Endothelial cell of umbilical vein (primary cell): ENCODE measurements at places on chromosomes 2 and 18. TPM values are rescaled to one million over a fixed set of nuclear protein-coding genes. Genes with fewer than 3 reads are reported as not detected.

DNA sequence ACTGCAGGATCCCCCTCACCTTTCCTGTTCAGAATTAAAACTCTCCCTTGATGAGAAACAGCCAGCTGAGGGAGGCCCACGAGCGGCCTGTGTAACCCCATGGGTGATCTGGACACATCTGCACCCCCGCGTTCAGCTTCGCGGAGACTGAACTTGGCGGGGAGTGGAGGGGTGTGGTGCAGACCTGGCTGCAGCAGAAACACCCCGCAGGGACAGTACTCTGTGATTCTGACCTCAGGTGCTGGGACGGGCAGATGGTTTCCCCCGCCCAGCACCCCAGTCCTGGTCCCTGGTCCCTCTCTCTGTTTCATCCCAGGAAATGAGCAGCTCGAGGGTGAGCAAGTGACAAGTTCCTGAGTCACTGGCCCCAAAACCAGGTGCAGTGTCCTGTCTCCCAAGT, 41.2 kb downstream of the GBX2 start:
- DNase-seq, result no peak

- peak; percentile 2 for DNase-seq
These were observed 495.0 kb downstream of the TMX3 start for GRCh38 chr18:68219872-68220271.

DNA sequence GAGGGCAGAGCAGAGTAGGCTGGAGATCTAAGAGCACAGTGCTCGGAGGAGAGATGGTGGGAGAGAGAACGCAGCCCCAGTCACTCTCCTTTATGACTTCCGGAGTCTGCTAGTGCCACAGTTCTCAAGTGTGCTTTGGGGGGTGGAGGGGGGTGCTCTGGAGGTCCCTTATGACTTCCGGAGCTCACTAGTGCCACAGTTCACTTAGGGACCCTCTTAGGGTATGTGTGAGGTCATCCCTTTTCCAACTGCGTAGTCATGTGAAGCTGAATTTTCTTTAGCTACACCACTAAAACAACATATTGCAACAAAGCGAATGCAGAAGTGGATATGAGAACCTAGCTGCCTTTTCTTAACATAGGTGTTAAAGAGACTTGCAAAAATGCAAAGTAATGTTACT, 153.7 kb upstream of the KCTD1 start:
- no peak for DNase-seq

GRCh38 chr18:48968412-48969215, 17.8 kb upstream of the SMAD7 start:
- no peak for DNase-seq

GRCh38 chr2:217922101-217923006, 80.4 kb downstream of the TNS1 start:
- DNase-seq, result no peak

DNA sequence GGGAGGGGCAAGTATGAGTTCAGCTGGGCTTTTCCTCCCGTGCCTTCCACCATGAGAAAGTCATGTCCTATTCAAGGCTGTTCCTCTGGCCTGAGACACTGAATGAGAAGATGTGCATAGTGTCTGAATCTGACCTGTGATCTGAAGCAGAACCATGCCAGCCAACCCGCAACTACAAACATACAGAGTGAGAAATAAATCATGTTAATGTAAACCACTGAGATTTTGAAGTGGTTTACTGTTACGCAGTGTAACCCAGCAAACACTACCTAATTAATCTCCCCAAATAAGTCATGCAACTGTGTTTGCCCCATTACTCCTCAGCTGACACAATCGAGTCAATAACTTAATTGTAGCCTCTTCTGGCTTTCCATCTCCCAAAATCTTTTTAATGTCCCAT, 49.2 kb downstream of the METTL4 start:
- DNase-seq, result no peak

DNA sequence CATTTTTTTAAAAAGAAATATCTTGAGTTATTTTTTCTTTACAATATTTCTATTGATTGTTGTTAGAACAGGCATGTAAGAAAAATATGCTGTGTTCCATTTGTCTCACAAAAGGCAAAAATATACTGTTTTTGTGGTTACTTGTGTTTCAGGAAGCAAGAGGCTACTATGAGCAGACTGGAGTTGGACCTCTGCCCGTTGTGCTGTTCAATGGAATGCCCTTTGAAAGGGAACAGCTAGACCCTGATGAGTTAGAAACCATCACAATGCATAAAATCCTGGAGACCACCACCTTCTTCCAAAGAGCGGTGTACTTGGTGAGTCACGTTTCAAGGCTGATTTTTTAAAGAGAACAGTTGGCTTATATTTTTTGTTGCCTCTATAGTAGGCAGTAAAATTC, 54.7 kb downstream of the UGGT1 start:
- DNase-seq, result peak; percentile 51

- no peak for DNase-seq
These were observed 212.2 kb upstream of the THUMPD2 start for GRCh38 chr2:39991298-39991697.

The TMEM182 gene
- total RNA-seq, result 0.81 and 0.95 TPM in 2 replicates

The SCYGR4 gene
- not detected in 2 replicates for total RNA-seq

The REG1B gene
- not detected in 2 replicates for total RNA-seq

The ALPP gene
- not detected in 2 replicates for total RNA-seq

The LAMA3 gene
- 7.1 and 12.3 TPM in 2 replicates for total RNA-seq

The GPAT2 gene
- 6.6 and 14.2 TPM in 2 replicates for total RNA-seq
